Pulmonary artery endothelial cell (primary cell): ENCODE measurements at places on chromosomes 1 and 21. TPM values are rescaled to one million over a fixed set of nuclear protein-coding genes. Genes with fewer than 3 reads are reported as not detected.
A peak's percentile ranks its signal among the peaks of the same experiment; 100 is the strongest.

GRCh38 chr21:14477841-14478240 is 68.3 kb downstream of the SAMSN1 start:
- DNase-seq = no peak

- DNase-seq = no peak
Measured at GRCh38 chr1:89812992-89813391, 7.8 kb upstream of the LRRC8D start.

DNA sequence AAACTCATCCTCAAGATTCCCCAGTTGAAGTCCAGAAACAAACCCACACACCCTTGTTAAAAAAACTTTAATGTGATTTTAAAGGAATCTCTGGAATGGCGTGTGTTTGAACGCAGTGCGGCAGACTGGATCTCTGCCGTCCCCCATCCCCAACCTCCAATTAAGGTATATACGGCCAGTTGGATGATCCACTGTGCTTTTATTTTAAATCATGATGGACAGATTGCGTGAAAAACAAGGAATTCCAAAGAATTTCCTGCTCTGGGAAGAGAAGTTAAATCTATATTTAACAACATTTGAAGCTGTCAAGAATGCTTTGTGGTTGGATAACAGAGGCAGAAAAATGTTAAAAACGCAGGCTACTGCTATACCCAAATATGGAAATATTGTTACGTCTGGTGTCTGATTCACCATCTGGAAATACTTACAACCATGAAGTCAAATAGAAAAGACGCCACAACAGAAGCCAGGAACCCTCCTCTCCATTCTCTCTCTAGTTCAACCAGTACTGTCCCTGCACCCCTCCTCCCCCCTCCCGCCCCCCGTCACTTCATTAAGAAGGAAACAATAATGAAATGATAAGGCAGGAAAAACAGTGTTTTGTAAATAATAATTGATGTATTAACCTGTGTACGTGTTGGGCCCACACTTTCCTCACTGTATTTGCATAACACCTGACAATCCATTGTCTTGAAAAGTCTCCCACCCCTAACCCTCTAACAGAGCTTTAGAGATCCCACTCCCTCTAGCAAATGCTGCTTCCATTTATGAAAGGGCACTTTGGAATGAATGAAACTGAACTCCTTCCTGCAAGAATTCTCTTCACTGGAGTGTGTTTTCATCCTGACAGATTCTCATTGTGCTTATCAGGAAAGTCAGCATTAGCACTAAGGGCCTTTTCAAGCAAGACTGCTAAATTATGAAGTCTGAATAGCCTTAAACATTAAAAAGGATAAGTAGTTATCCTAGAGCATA is 2.0 kb upstream of the CCN1 start:
- DNase-seq = peak; percentile 91

DNA sequence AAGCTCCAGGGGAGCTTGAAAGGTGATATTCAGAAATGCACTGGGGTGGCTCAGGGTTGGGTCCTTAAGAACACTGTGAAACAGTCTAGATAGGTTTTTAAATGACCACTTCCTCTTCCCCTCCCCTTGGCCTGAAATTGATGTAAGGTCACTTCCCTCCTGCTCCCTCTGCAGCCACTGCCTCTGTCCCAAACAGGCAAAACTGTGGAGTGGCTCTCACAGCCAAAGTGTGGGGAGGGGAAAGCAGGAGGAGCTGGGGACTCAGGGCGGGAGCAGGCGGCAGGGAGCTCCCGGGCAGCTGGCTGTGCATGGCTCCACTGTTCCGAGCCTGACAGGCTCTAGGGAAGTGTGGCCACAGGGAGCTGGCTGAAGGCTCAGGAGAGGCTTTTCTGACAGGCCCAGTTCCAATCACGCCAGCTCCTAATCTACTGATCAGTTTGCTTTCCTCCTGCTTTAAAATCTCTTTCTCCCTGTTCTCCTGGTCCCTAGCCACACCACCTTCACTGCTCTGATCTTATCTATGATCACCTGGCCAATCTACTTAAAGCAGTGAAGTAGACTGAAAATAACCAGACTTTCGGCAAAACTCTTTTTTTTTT is 5.1 kb upstream of the CSRP1 start:
- DNase-seq = no peak

- DNase-seq = no peak
Measured at GRCh38 chr1:244952940-244953339, 88.6 kb upstream of the HNRNPU start.

L1TD1 gene
- not detected in 2 replicates for total RNA-seq

KRTAP10-2 gene
- not detected in 2 replicates for total RNA-seq

SMCP gene
- not detected in 2 replicates for total RNA-seq

SRSF10 gene
- total RNA-seq = 91.4 and 139 TPM in 2 replicates
